Fibroblast of skin of scalp (primary cell): ENCODE measurements at places on chromosomes 5 and 9.

DNA sequence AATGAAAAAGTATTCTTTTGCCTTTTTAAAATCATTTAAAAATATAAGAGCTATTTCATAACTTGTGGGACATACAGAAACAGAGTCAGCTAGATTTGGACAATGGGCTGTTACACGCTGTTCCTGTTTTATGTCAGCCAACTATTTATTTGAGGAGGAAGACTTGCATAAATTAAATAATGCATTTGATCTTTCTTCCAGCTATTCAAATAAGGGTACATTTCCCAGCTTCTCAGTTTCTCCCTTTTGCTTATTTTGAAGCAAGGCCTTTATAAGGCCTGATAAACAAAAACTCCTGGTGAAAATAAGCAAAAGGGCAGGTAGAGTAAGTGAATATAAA lies 6.5 kb downstream of the STOM start:
- no peak for DNase-seq

GRCh38 chr9:107940616-107941595 lies 451.3 kb upstream of the KLF4 start:
- peak; percentile 52 for DNase-seq

GRCh38 chr5:137152616-137153015 lies 346.5 kb downstream of the SPOCK1 start:
- DNase-seq: no peak

- DNase-seq: peak; percentile 35
These were observed 87.4 kb downstream of the PTCD2 start for GRCh38 chr5:72407541-72407940.

DNA sequence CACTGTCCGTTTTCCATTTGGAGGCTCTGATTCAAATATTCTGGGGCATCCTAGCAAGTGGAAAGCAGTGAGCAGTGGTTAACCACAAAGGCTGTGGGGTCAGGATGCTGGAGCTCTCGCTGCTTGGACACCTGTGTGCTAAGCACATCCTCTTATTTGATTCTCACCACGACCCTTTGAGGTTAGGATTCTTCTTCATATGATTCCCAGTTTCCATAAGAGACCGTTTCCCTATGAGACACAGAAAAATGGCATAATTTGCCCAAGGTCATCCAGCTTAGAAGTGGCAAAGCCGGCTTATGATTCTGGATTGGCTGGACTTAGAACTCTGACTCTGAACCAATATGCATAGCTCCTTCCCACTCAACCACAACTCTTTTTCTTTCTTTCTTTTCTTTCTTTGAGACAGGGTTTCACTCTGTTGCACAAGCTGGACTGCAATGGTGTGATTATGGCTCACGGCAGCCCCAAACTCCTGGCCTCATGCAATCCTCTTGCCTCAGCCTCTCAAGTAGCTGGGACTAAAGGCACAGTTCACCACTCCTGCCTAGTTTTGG lies 207.7 kb downstream of the TTLL11 start:
- DNase-seq: no peak

DNA sequence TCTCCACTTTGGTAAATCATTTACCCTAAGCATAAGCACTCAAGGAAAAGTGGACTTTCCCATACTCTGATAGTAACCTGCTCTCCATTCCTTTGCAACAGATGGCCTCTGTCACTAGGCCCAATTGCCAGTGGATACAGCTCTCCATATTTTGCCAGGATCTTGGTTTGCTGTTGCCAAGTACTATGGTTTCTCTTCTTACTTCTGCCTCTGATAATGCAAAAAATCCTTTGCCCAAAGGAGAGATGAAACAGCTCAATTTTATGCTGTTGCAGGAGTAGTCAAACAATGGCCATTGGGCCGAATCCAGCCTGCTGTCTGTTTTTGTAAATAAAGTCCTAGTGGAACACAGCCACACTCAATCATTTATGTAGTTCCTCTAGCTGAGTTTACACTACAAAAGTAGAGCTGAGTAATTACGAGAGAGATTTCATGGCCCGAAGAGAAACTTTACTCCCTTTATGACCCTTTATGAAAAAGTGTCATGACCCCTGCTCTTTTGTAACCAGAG lies 92.5 kb downstream of the HTR4 start:
- DNase-seq: no peak

DNA sequence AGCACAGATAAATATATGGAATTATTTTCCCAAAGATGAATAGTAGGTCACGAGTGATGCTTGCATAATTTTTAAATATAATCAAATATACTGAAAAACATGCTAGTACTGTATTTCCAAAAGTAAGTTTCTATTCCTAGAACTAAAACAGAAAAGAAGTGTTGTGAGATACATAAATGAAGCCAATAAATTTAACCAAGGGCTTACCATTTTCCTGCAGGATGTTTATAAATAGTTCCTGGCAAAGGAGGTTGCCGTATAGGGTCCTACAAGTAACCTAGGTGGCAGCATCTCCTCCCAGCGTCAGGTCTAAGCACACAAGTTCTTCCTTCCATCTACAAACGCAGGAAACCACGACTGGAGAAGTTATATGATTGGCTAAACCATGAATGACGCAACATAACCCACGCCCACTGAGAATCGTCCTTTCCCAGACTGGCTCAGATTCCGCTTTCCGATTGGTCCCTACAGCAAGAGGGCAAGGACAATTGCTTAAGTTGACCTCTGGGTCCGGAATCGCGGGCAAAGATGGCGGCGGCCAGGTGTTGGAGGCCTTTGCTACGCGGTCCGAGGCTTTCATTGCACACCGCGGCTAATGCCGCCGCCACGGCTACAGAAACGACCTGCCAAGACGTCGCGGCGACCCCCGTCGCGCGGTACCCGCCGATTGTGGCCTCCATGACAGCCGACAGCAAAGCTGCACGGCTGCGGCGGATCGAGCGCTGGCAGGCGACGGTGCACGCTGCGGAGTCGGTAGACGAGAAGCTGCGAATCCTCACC lies at the start of gene MRPS30:
MRPS30 (plus strand) TSS at position 513 of the 780 bp plus-strand sequence; CDS start at position 529, 16 bp downstream.
- peak; percentile 98 for DNase-seq

- DNase-seq: no peak
These were observed 85.3 kb downstream of the SLC38A9 start for GRCh38 chr5:55626790-55627189.

- peak; percentile 29 for DNase-seq
These were observed 49.9 kb downstream of the COL15A1 start for GRCh38 chr9:98993570-98993945.

GRCh38 chr9:134968011-134968822 lies 50.5 kb upstream of the FCN1 start:
- no peak for DNase-seq

GRCh38 chr5:6791031-6791430 lies 77.8 kb downstream of the TENT4A start:
- no peak for DNase-seq

- DNase-seq: no peak
These were observed 301.3 kb downstream of the PARP8 start for GRCh38 chr5:50967563-50968355.

DNA sequence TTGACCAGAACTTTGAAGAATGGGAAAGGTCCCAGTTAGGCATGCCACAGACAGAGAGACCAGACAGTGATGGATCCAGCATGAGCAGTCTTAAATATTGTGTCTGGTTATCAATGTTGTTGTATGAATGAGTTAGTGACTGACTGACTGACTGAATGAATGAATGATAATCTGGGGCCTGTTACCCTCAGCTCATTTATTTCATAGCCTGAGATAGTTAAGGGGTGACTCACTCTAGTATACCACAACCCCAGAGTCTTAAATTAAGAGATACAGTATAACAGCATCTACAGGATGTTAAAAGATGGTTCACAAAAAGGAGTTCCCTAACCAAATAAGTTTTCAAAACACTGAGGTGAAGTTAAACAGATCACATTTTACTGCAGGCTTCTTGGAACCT lies 133.5 kb downstream of the SGCD start:
- DNase-seq: peak; percentile 58

- DNase-seq: peak; percentile 72
These were observed 188.4 kb downstream of the SNCAIP start for GRCh38 chr5:122500245-122501088.

- DNase-seq: no peak
These were observed 104.7 kb downstream of the EFNA5 start for GRCh38 chr5:107565791-107566767.

DNA sequence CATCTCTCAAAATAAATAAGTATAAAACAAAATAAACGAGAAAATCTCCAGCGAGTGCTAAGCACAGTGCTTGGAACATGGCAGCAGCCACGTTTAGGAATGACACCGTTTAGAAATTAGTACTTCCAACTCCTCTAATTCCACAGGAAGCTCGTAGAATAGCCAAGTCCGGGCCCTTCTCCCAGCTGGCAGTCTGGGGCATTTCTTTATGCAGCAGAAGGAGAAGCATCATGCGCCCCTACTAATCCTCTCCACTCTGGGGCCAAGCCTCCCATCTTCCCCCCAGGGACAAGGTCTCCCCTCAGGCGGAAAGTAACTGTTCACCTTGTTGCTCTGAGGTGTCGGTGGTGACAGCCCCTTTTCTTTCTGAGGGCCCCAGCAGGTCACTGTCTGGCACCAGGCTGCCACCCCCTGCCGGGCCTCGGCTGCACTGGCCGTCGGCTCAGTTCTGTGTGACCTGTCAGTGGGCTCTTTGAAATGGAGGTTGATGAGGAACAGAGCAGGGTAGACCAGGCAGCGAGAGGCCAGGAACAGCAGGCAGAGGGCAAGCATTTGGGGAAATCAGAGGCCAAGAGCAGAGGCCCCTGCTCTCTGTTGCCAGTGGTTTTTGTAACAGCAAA lies 113.5 kb upstream of the WWC1 start:
- no peak for DNase-seq

DNA sequence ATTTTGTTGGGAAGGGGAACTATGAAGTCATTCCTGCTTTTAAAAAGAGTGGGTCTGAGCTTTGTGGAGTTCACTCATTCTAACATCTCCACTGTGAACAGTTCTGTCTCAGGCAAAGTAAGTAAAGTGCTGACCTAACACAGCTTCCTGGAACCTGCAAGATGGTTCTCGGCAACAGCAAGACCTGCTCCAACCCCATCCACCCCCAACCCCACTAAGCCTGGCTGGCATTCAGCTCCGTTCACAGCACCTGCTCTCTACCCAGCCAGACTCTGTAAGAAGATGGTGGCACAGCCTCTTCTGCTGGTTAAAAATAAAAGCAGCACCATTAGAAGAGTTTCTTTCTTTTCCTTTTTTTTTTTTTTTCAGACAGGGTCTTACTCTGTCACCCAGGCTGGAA lies 42.0 kb downstream of the EPB41L4B start:
- no peak for DNase-seq

- DNase-seq: peak; percentile 48
These were observed 297.1 kb downstream of the KCTD16 start for GRCh38 chr5:144467792-144468191.

DNA sequence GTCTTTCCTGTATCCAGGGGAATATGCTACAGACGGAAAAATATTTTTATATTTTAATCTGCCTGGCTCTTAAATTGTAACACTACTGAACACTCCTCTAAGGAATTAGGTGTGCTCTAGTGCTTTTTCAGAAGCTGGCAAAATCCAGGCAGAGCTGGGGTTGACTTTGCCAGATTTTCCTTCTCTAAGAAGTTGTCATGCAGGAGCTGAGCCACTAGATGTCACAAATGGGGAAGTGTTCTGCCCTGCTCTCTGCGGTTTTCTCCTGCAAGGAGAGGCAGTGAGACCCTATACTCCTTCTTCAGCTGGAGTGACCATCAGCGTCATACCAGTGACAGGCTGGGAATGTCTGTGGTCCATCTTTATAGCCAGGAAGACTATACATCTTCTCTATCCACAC lies 112.5 kb downstream of the HAPLN1 start:
- peak; percentile 59 for DNase-seq

DNA sequence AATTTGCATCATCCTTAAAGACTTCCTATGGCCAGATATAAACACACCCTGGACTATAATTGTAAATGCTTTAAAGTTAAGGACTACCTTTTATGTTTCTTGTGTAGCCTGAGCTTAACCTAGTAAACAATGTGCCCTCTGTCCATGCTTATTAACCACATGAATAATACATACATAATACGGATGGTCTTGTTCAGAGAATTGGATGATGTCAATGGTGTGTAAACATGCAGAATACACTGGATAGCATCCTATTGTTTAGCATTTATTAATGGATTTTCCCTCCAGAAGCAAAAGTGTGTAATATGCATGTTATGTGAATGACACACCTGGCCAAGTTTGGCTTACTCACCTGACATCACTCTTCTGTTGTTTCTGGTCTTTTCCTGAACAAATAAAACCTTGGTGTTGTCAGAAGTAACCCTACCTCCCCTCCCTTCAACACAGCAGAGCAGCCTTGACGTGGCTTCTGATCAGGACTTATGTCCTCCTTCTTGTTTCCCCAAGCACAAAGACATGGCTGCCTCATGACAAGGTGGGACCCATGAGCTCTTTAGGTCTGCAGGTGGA lies 517.9 kb downstream of the MTRR start:
- no peak for DNase-seq

DNA sequence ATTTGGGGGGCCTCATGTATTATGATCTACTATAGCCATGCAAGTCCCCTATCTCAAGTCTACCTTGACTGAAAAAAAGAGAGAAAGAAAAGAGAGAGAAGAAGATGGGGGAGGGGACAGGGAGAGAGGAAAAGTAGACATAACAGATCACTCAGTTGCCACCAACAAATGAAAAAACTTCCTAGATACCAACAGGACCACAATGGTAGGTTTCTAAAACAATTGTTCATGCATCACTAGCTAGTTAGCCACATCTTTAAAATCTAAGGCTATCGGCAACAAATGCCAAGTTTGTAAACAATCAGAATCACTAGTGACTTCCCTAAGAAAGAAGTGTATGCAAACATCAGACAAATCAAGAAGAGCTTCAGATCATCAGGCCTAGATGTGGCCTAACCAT lies 328.2 kb downstream of the BNC2 start:
- DNase-seq: no peak

GRCh38 chr9:134258332-134258731 lies 67.9 kb upstream of the RXRA start:
- no peak for DNase-seq

DNA sequence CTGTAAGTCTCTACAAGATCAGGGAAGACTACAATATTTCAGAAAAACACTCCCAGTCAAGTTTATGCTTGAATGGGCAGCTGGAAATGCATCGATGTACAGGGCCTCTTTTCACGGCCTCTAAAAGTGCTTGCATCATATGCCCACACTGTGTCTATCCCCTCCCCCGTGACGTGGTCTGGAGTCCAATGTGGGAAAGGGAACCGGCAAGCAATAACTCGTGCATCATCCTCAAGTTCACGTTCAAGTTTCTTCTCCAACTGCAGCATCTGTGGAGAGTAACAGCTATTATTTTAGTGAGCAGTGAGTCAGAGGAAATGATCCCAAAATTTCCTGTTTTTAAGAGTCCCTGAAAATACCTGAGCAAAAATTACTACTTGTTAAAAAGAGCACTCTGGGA lies 22.3 kb downstream of the ATPSCKMT start:
- DNase-seq: peak; percentile 57

GRCh38 chr9:74821636-74822035 lies 66.1 kb downstream of the TRPM6 start:
- no peak for DNase-seq
